ENCODE measurements at places on chromosomes 3 and 15.

GRCh38 chr15:51888593-51889195 lies 59.2 kb downstream of the TMOD3 start:
- DNase-seq = no peak

GRCh38 chr15:66849393-66849745 lies 147.3 kb downstream of the SMAD6 start:
- DNase-seq = no peak

DNA sequence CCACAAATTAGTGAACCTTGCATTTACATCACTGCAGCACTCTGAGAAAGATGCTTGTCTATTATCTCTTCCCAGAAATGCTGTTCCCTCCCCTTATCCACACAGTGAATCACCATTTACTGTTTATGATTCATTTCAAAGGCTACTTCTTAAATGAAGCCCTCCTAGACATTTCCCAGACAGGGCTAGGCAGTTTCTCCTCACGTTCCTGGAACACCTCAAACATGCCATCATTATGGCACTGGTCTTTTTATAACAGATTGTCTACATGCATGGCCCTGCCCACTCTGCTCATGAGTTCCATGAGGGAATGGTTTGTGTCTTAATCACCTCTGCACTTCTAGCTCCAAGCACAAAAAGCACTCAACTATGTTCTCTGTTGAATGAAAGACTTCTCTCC lies 32.2 kb upstream of the TM2D3 start:
- no peak for DNase-seq

- DNase-seq = no peak
These were observed 47.1 kb downstream of the IDH2 start for GRCh38 chr15:90055182-90055581.

DNA sequence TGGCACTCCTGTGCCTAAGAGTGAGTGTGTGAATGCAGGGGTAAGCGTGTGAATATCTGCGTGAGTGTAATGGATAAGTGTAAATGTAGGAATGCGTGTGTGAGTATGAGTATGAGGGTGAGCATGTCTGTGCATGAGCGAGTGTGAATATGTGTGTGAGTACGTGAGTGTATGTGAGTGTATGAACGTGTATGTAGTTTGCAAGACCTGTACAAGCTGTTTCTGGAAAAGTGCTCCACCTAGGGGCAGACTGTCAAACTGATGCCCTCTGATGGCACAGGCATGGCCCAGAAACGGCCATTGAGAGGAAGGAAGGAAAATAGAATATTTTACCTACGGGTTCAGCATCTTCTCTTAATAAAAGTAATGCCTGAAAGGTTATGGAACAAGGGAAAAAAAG lies 24.4 kb upstream of the FRMD4B start:
- peak; percentile 72 for DNase-seq

DNA sequence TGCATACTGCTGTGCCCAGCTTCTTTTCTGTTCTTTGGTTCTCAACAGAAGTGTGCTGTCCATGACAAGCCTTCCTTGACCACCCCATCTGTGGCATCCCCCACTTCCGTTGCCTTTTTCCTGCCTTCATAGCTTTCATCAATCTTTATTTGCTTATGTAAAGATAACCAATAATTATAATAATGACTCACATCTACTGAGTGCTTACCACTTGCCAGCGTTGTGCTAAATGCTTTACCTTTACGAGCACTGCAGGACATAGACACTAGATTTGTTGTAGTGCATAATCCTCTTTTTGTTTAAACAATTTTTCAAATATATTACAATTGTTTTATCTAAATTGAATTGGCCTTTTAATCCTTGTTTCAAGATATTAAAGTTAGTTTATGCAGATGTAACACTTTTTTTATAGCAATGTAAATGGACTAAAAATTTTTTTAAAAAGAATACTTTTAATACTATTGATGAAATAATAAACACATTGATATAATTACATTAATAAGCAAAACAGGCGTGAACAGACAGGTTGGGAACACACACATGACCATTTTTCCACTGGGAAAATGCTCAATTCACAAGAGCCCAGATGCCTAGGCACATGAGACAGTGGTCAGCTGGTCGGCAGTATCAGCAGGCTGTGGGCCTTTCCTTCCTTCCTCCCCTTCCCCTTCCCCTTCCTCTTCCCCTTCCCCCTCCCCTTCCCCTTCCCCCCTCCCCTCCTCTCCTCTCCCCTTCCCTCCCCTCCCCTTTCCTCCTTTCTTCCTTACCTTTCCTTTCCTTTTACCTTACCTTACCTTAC lies 42.5 kb downstream of the TRAK1 start:
- DNase-seq = no peak

GRCh38 chr3:49723296-49723627 lies 489 bp downstream of the GMPPB start:
- DNase-seq = peak; percentile 74

DNA sequence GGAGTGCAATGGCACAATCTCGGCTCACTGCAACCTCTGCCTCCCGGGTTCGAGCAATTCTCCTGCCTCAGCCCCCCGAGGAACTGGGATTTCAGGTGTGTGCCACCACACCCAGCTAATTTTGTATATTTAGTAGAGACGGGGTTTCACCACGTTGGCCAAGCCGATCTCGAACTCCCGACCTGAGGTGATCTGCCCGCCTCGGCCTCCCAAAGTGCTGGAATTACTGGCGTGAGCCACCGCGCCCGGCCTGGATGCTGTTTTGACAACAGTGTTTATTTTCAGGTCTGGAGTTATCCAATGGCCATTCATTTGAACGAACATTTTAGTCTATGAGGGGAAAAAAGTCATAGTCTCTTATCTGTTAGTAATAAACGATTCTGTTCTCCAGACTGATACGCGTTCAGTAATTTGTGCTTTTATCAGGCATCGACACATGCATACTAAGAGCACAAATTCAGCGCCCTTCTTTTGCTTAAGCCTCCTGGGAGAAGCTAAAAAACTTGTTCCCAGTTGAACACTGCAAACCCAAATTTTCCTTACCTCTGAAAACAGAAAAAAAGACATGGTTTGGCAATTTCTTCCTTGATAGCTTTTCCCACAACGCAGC lies 1.3 kb downstream of the B3GALNT1 start:
- DNase-seq = no peak

- DNase-seq = no peak
These were observed 50.5 kb upstream of the UBP1 start for GRCh38 chr3:33490641-33491241.

- DNase-seq = no peak
These were observed 6.1 kb downstream of the ERICH6 start for GRCh38 chr3:150697646-150698045.

DNA sequence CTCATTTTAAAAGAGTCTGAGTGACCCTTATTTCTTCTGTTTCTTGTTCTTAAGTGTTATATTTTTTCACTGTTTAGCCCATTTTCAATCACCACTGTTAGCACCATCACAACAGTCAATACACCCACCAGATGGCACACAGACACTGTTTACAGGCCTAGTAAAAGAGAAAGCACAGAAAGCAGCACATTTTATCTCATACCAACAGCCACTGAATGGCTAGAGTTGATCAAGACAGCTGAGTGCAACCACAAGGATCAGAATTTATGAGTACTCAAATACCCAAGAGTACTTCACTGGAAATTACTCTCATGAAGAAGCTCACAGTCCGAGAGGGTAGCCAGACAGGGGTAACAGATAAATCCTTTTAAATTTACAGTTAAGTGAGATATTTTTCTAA lies 127.0 kb downstream of the TFDP2 start:
- DNase-seq = peak; percentile 7

DNA sequence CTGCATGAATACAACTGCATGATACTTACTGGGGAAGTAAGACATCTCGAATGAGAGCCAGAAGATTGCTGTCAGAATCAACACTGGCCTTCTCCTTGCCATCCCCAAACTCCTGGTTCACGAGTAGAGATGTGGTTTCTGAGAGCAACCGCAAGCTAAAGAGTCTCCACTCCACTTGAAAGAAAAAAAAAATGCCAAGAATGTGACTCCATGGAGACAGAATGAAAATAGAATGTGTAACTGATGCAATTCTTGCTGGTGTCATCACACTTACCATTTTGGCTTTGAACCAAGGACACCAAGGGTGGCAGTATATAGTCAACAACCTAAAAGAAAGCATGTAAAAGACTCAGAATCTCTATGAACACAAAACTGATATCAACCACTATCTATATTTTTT lies 280.4 kb downstream of the ULK4 start:
- DNase-seq = no peak

- DNase-seq = no peak
These were observed 222.5 kb downstream of the ROBO2 start for GRCh38 chr3:77262361-77262760.

DNA sequence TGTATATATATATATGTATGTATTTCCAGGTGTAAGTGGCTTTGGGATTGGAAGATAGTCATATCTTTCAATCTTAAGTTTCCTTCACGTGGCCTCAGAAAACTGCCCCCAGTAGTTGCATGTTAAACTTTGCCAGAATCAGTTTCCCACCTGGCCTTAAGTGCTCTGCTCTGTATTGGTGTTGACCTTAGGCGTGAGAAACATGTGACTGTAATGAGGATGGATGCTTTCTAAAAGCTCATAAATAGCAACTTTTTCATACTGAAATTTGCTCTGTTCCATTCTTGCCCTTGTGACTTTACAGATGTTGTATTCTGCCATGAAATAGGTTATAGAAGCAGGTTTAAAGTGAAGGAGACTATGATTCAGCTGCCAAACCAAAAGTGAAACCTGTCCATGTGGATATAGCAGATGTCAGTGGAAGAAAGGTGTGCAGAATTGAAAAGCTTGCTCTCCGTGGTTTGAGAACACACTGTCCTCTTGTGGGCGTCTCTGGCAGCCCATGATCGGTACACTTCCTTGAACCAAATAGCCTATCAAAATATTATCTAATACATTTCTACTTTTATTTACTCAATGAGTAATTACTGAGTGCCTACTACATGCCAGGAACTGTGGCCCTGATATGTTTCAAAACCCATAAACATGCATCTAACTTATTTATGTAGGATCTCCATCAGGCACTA lies 15.8 kb downstream of the SCG5 start:
- DNase-seq = no peak

- no peak for DNase-seq
These were observed 147.4 kb upstream of the UMPS start for GRCh38 chr3:124582621-124583395.

GRCh38 chr3:61919371-61919770 lies 358.0 kb downstream of the PTPRG start:
- no peak for DNase-seq

DNA sequence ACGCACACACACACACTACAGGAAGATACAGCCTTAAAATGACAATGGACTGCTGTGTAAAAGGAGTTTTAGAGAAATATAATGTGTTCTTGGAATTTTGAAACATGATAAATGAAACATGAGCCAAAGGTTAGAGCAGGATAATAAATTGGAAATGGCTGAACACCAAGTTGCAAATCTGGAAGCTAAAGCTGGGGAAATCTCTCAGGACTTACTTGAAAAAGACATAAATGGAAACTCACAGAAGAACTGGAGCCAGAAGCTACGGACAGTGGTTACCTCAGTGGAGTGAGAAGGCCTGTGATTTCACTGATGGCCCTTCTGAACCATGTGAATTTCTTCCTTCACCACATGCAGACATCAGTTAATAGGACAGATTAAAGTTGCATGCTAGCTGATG lies 37.3 kb upstream of the ATP10A start:
- DNase-seq = no peak

DNA sequence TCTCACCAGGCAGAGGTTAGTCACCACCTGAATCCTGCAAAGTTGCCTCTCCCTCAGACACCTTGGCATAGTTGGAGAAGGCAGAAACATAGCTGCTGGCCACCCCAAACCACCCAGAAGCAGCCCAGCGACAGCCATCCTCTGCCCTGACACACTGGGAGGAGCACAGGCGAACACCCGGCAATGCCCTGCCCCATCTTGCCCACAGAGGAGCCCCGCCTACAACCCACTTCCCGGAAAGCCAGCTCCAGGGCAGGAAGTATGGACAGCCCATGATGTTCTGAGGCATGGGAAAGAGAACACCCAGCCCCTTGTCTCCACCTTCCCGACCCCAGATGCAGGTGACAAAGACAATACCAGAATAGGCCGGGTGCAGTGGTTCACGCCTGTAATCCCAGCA lies 12.6 kb upstream of the SHISA5 start:
- DNase-seq = no peak

DNA sequence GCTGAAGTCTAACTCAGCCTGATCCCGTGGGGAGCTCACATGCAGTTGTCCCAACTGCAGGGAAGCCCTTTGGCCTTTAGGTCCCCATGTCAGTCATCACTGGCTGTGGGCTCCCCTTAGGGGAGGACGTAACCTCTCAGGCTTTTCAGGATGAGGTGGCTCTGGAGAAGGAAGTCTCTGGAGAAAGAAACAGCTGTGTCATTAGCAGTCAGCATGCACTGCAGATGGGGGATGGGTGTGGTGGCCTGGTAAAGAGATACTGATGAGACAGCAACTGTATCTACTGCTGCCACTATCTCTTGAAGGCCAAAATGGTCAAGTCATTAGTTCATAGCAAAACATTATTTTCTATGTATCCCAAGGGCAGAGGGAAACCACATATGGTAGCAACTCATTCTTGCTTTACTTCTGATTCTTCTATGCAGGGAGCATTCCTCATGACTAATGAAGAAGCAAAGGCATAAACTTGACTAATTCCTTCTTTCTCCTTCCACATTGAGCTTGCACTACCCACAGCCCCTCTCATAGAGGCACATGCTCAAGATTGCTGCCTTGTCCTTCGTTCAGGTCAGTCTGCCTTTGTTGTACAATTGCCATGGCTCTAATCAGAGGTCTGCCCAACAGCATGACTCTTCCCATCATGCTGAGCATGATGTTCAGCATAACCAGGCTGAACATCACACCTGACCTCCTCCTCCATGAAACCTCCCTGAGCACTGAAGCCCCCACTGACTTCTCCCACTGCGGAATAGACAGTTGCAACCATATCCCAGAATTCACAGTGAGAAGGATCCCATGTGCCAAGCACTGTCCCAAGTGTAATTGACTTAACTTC lies 47.8 kb upstream of the TMEM158 start:
- DNase-seq = no peak

DNA sequence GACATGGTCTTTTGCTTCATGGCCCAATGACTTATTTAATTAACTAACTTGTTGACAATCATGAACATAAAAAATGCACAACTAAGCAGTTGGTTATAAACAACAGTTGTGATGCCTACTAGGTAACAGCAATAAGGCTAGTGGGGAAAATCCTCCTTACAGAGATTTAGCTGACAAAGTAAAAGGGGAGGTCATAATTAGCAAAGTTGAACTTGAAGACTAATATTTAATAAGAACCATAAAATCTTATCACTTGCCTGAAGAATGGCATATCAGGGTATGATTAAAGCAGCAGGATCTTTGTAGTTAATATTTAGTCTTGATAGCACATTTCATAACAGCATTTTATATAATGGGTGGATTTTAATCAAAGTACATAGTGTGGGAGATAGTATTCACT lies 84.2 kb downstream of the MME start:
- no peak for DNase-seq

DNA sequence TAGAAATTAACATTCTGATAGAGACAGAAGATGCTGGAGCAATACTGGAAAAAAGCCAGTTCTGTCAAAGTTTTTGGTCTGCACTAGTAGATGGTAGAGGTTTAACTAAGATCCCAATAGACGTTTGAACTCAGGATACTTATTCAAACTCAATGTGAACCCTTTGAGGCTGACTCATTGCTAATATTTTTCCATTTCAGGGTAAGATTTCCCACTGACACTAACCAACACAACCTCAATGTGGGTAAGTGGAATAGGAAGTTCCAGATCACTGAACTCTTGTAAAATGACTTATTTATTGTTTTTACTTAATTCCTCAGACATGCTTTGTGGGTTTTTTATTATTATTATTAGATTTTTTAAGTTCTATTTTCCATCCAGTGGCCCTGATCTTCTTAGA lies 1024.8 kb downstream of the EPHA3 start:
- DNase-seq = no peak

GRCh38 chr15:57696146-57696545 lies 10.4 kb upstream of the POLR2M start:
- DNase-seq = no peak
